Fibroblast of skin of right biceps (primary cell): ENCODE measurements at places on chromosomes 1 and 21.

GRCh38 chr1:62513013-62513412 is 76.2 kb downstream of the USP1 start:
- no peak for DNase-seq

DNA sequence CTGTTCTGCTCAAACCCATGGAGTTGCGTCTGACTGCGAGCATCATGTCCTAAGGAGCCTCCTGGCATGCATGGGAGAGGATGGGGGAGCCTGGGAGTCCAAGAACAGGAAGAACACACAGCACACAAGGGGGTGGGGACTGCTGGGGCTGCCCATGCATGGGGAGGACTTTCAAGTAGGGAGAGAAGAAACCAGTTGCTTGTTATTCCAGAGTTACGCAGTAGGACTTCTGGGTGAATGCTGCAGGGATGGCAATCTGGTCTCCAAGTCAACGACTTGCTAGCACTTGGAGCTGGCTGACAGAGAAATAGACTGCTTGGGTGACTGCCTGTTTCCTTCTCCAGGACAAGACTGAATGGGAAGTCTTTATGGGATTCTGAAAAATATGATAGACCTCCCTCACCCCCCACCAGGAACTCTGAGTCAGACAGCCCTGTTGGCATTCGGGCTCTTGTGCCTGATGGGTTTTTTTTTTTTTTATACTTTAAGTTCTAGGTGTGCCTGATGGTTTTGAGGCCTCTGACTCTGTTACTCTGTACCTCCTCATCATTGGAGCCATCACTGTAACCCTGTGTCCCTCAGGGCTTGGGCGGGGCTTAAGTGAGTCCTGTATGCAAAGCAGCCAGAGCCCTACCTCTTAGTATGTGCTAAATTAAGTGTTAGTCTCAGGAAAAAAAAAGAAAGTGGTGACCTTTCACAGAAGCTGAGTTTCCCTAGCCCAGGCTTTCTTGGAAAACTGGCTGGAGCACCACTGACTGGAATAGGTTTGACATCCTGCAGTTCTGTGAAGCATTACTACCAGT is 30.3 kb downstream of the MAP3K21 start:
- no peak for DNase-seq

- no peak for DNase-seq
Measured at GRCh38 chr1:72281637-72282270, 585 bp downstream of the NEGR1 start.

- no peak for DNase-seq
Measured at GRCh38 chr21:36579898-36580297, 100.0 kb upstream of the CLDN14 start.

DNA sequence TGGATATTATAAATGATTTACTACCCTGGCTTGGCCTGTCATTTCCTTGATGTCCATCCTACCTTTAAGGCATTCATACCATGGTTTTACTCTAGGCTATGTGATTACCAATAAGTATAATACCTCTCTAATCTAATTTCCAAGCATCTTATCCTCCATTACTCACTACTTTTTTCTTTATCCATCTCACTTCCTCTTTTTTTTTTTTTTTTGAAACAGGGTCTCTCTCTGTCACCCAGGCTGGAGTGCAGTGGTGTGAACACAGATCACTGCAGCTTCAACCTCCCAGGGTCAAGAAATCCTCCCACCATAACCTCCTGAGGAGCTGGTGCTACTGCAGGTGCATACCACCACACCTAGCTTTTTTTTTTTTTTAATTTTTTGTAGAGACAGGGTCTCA is 39.9 kb downstream of the INKA2 start:
- DNase-seq, result no peak

DNA sequence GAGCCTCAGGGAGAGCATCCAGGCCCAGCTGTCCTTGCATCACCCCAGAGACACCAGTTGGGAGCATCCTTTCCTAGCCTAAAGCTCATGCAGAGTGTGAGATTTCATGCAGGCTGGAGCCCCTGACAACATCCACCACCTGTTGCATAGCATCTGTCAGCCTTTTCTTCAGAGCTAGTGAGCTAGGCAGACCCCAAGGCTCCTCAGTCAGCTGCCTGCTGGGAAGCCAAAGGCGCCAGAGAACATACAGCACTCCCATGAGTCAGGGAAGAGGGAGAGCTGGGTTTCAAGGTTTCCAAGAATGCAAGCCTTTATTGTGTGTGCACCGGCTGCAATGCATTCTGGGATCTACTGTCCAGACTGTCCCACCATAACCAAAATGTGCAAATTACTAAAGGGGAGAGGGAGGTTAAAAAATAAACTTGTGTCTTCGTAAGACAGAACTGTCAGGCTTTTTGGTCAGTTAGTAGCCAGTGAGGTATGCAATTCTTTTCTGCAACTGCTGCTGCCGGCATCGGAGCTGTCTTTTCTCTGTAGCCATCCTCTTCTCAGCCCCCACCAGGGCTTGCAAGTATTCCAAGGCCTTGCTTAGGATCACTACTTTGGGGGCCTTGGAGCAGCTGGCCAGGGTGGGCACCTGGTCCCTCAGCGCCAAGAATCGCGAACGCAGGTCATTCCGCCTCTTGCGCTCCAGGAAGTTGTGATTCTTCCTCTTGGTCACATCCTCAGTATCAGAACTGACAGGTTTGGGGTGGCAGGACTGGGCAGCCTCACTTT is 4.6 kb downstream of the MYCL start:
- peak; percentile 71 for DNase-seq

DNA sequence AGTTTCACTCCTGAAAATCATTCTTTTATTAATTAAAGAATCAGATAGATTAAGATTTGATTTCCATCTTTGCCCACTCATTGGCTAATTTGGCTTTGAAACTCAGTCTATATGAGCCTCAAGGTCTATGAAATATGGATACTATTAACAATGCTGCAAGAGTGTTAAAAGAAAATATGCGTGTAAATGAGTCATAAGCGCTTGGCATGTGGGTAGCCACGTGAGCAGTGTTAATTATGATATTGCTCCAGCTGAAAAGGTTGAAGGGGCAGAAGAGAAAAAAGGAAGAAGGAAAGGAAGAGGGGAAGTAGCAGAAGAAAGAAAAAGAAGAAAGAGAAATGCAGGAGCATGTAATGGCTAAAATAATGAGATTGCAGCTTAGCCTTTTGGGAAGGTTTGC is 151.4 kb downstream of the CHRM3 start:
- no peak for DNase-seq

DNA sequence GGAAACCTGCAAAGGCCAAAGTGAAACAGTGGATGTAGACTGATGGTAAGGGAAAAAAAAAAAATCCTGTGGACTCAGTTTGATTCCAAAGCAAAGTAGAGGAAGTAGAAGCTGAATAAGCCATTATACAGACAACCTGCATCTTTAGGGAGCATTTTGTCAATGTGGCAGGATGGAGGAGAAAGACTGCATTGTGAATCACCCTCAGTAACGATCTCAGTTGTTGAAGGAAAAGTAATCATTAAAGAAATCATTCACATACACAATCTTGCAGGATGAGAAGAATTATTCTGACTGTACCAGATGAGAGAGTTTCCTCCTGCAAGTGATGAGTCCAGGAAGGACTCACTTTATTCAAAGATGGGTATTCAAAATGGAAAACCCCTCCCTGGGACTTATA is 45.1 kb upstream of the TRIM67 start:
- DNase-seq, result no peak

DNA sequence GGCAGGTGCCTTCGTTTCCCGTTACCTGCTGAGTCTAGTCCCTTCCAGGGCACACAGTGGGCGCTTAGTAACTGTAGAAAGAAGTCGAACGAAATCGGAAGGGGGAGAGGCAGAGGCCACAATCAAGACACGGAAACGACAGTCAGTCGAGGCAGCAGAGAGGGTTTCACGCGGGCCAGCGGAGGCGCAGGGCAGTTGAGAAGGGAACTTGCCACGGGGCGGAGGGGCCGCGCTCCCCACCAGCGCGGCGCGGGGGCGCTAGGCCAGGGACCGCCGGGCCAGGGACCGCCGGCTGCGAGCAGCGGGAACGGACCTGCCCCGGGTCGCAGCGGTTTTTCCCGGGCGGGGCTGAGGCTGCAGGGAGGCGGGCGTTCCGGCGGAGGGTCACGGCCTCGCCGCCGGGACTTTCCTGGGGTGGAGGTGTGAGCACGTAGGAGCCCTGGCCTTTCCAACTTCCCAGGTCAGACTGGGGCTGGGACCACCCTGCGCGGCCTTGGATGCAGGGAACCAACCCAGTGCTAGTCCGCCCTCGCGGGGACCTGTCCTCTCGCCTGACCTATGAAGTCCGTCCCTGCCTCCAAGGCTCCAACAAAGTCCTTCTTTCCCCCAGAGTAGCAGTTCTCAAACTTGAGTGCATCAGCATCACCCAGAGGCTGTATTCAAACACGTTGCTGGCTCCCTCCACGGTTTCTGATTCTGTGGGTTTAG is 150.1 kb upstream of the FGGY start:
- DNase-seq, result no peak

- DNase-seq, result no peak
Measured at GRCh38 chr1:160810486-160810885, 14.5 kb downstream of the LY9 start.

DNA sequence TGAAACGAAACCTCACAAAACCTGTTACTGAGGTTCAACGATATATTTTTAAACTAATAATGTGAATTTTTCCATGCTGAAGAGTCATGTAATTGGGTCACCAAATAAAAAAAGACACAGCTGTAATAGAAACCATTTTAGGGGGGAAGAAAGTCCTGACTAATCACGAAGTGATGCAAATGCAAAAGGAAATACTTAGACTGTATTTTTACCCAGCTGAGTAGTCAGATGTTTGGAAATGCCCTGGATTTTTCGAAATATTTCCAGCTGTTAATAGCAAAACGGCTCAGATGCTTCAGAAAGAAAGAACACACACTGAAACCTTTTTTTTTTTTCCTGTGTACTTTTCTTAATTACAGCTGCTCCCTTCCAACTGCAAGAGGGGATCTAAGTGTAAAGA is 210.3 kb downstream of the SETD4 start:
- DNase-seq, result peak; percentile 78

GRCh38 chr1:64473367-64473766 is 3.4 kb downstream of the CACHD1 start:
- DNase-seq, result no peak

DNA sequence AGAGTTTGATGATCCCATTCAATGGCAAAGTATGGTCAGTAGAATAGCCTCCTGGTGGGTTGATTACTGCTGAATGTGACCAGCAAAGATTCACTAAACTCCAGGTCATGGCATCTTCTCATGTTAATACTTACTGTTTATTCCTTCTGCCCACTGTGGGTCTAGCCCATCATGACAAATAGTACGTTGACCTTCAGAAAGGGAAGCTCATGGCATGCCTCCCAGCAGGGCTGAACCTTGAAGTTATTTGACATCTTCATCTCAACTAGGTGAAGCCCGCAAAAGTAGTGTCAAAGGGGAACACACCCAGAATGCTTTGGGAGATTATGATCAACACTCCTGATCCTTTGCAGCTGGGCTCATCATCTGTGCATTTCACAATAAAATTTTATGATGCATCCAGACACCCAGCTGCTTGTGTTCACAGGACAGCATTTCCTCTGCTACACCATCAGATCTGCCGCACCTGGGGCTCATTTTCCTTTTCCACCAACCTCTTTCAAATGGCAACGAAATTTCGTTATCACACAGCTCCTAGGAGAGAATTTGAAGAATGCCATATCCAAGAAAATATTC is 49.6 kb downstream of the HLX start:
- DNase-seq, result no peak

- DNase-seq, result no peak
Measured at GRCh38 chr21:14706712-14707510, 160.8 kb upstream of the SAMSN1 start.

DNA sequence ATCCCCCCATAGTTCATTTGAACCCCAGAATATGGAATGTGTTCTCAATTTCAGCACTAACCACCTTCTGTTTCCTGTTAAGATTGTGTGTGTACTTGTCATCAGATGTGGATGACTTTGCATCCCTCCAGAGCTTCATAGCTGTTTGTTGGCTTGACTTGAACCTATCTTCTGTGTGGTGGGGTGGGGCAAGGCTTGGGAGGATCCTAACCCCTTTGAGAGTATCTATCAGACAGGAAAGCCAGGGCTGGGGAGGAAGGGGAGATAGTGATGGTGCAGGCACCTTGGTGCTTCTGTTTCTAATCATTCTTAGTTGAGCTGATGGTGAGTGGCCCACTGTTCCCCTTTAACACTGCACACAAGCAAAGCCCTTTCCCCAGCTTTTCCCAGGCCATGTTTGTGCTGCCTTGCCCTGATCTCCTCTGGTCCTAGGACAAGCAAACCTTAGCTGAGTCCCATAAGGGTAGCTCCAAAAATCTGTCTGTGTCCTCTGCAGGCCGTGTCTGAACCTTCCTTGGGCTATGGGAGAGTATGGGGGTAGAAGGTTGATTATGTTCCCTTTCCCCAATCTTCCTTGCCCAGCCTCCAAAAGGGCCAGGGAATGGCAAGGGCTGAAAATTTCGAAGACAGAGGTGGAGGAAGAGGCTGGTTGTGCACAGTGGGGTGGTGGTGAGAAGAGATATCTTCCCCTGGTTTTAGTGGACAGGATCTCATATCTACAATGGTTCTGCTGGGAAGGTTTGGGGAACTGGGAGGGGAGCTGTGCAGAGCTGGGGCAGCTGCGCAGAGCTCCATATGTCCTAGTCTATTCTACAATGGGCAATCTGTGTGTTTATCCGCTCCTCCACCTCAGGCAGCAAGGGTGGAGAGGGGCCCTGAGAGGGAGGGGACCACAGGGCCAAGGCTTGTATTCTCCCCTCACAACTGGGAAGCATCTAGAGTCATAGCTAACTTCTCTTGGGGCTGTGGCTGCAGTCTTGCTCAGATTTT is 1.4 kb downstream of the NHLH1 start:
- DNase-seq, result no peak

DNA sequence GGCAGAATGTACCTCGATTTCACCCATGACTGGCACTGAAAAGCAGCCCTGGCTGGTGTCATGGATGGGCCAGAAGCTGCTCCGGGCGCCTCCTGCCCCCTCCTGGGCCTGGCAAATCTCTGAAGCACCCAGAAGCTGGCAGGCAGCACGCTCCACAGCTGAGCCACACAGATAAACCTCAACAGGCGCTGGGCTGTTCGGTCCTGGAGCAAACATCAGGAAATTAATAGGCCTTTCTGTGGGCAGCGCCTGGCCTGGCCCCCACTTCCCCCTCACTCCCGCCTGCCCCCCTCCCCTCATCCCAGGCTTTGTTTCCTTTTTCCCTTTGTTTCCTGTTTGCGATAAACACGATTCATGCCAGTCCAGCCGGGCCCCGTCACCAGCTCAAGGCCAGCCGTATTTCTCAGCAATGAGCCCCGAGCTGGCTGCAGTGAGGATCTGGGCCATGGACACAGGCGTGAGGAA is 20.1 kb upstream of the DISP3 start:
- no peak for DNase-seq

DNA sequence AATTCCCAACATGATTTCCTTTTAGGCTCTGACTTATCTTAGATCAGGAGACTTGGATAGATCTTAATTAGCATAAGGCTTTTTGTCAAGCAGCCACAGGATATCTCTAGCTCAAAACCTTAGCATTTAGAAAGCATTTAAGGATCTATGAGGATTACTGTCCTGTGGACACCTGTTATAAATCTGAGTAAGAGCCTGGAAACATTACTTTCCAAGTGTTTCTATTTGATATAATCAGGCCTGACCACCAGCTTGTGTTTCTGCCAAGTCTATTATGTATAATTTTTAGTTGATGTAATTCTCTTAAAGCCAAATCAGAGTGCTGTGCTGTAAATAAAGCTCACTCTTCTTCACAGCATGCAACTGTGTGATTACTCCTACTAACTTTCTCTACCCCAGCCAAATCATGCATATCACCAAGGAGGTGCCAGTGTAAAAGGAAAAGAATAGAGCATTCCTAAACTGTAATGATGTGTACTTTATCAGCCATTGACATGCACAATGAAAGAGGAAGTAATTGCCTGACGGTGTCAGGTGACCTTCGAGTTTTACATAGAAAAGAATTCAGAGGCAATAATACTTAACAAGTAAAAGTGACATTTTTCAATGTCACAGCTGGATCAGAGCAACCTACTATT is 309.9 kb upstream of the PRMT6 start:
- DNase-seq, result no peak
